ENCODE measurements at places on chromosomes 16 and 17.

GRCh38 chr16:53492503-53492902, 10.5 kb downstream of the AKTIP start:
- no peak for DNase-seq

- DNase-seq, result no peak
Observed at GRCh38 chr16:56539656-56540055, 19.8 kb upstream of the BBS2 start.

DNA sequence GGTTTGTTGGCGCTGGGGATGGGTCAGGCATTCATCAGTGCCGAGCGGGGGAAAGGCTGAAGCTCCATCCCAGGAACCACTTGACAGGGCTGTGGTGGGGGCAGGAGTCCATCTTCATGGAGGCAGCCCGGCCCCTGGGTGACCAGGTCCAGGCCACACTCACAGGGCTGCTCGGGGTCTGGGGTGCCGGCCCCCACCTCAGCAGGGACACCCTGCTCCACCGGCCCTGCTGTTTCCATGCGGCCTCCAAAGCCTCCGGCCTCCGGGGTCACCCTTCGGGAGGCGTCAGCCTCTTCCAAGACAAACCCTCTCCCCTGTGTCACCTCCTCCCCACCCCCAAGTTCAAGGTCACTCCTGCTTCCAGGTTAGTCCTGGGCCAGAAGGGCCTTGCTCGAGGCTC, 22.1 kb downstream of the GALNS start:
- no peak for DNase-seq

- no peak for DNase-seq
Observed at GRCh38 chr17:65055280-65055707, 1.2 kb downstream of the GNA13 start.

- DNase-seq, result peak; percentile 82
Observed at GRCh38 chr17:8209907-8210760, at the start of gene AURKB. Gene AURKB (minus strand): TSS chr17:8210575. CDS start chr17:8210224, 351 bp downstream.

GRCh38 chr16:85950136-85950918, 51.4 kb downstream of the IRF8 start:
- no peak for DNase-seq

DNA sequence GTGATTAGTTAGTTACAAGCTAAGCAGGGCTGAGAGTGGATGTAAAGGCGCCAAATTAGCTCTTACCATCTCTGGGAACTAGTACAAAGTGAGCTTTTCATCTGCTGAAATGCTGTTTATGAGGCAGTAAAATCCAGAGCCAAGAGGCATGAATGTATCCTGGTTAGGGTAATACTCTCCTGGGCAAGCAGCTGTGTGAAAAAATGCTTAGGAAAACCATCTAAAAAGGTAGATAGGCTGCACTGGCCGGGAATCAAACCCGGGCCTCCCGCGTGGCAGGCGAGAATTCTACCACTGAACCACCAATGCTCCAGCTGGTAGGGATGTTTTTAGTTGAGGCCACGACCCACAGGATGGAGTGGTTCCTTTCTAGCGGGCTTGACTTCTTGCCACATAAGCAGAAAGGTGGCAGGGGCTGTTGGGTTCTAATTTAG, 23.0 kb downstream of the VAC14 start:
- no peak for DNase-seq

- DNase-seq, result no peak
Observed at GRCh38 chr17:73749928-73750605, 105.8 kb upstream of the SDK2 start.
